ENCODE measurements at places on chromosomes 12 and 14.
A peak's percentile ranks its signal among the peaks of the same experiment; 100 is the strongest.

DNA sequence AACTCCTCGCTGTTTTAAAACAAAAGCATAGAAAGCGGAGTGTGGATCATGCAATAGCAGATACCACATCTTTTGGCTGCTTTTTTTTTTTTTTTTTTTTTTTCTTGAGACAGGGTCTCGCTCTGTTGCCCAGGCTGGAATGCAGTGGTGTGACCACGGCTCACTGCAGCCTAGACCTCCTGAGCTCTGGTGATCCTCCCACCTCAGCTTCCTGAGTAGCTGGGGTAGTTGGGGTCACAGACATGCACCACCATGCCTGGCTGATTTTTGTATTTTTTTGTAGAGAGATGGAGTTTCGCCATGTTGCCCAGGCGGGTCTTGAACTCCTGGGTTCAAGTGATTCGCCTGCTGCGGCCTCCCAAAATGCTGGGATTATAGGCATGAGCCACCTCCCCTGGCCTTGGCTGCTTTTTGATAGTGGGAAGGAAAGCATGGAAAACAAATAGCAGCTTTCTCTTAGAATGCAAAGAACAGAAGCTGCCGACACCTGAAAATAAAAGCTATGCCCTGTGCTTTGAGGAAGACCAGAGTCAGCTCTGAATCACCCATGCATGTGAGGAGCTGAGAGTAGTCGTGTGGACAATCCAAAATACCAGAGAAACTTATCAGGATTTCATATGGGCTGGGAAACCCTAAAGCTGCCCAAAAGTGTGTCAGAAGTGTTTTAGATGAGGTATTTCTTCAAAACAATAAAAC lies 3.6 kb upstream of the ELK3 start:
- no peak for DNase-seq

GRCh38 chr12:57214398-57214781 lies 2.2 kb upstream of the NXPH4 start:
- peak; percentile 72 for DNase-seq

DNA sequence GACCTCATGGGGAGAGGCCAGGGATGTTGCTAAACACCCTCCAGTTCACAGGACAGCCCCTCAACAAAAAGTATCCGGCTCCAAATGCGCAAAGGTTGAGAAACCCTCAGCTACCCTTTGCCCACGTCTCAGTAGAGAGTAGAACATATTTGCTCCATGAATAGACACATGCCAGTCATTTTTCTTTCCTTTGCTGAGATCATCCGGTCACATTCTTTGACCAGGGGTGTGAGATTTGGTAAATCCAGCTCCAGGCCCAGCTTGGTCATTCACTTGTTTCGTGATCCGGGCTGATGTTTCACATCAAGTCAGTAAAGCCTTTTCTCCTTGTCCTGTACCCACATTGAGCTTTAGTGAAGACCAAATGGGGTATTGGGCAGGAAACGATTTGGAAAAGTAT lies 83.6 kb upstream of the LHX5 start:
- DNase-seq, result no peak

DNA sequence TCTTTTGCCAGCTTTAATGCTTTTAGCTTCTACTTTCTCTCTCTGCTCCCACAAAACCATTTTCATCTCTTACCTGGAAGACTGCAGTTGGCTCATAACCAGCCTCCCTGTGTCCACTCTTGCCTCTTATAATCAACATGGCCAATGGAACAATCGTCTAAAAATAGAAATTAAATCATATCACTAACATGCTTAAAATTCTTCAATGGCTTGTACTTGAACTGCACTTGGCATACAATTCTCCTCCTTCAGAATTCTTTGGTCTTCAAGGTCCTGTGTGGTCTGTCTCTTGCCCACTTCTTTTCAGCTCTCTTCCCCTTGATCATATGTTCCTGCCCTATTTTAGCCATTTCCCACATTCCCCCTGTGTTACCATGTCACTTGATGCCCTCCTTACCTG lies 342.2 kb downstream of the ATP23 start:
- DNase-seq, result no peak

DNA sequence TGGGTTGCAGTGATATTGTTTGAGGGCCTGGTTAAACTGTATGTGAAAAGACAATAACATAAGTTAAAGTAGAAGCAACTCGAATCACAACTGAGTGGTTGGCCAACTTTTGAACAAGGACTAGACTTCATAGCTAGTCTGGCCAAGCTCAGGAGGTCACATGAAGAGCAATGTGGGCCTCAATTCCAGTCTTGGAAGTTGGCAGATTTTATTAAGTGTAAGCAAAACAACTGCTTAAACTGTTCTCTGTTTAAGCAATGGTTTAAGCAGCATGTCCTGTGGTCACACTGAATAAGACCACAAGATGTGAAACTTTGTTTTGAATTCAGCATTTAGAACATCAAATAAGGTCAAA lies 100.4 kb downstream of the TMTC3 start:
- DNase-seq, result no peak

DNA sequence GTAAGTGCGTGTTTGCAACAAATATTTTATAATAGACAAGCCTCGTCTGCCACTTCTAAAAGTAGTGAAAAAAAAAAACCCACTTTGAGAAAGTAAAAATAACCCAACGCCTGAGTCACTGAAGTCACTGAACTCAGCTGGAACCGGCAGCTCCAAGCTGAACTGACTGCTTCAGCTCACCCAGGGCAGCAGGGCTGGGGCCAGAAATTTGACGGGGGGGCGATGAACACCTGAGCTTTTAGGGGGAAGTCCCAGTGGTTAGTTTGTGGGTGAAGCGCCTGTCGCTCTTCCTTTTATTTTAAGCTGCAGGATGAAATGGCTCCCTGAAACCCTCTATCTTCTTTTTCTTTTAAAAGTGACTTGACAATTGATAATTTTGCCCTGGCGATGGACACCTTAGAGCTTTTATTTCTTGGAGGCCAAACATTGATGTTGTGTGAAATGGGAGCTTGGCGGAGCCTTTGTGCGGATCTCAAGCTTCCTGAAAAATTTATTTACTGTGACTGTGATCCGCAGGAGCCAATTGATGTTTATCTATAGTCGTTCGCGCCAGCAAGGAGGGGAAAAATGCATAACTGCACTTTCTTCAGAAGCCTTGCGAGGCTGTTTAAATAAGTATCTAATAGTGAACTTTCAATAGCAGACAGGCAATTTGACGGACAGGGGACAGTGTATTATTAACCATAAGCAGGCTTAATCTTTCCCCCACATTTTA lies 173.2 kb upstream of the MYL2 start:
- DNase-seq, result peak; percentile 23

DNA sequence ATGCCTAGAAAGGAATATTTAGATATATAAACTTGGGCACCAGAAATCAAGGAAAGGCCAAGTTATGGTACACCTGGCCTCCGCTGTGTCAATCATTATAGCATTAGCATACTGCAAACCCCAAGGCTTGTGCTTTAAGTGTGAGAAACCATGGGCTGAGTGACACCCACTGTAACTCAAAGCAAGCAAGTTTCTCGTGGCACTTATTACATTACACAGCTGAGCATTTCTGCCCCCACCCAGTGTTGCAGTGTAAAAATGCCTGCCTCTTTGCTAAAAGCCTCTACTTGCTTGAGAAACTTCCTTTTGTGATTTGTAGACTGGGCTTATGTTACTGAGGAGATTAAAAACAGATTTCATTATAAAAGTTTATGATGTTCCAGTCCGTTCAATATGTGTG lies 122.0 kb downstream of the TGFB3 start:
- no peak for DNase-seq

DNA sequence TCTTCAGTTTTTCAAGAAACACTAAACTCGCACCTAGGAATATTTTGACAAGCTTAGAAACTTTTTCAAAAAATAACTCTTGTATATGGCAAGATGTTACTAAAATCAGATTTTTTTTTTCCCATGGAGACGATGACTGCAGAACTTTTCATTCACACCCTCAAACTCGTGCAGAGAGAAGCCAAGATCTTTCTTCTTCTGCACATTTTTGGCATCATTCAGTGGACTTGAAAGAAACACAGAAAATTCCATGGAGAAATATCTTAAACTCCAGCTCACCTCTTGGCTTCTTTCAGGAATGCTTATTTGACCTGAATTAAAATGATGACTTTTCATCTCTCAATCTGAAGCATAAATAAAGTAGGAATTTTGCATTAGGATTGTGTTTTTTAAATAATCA lies 919.4 kb downstream of the NRXN3 start:
- DNase-seq, result no peak

- peak; percentile 74 for DNase-seq
These were observed 14.1 kb downstream of the SUSD6 start for GRCh38 chr14:69625299-69626131.

GRCh38 chr12:124681779-124682391 lies 114.5 kb upstream of the NCOR2 start:
- no peak for DNase-seq

GRCh38 chr12:109388167-109388563 lies 40.5 kb downstream of the MYO1H start:
- no peak for DNase-seq

GRCh38 chr14:63737582-63738006 lies 9.7 kb upstream of the SGPP1 start:
- DNase-seq, result no peak

GRCh38 chr14:51848120-51848519 lies 12.3 kb upstream of the GNG2 start:
- DNase-seq, result no peak

DNA sequence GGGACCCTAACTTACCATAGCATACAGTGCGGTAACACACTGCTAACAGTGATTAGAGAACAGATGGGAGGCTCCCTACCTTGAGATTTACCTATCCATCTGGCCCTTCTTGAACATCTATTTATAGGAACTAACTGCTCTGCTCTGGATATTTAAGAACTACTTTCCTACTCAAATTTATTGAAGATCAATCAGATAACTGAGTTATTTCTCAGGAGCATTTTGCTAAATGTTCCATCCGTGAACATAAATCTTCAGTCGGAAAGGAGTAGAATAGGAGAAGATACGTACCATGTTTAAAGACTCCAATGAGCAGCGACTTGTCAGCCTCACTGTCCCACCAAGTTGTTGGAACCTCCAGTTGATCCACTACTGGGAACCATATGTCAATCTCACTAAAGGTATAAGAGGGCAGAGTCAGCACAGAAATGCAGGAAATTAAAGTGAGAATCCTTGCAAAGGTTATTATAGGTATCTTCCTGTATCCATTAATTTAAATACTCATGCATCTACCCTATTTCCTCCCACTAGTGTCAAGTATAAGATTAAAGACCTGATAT lies 15.6 kb upstream of the SUPT16H start:
- DNase-seq, result no peak

- no peak for DNase-seq
These were observed 99.6 kb downstream of the APAF1 start for GRCh38 chr12:98744680-98745079.

- DNase-seq, result no peak
These were observed 230.5 kb downstream of the SLC25A21 start for GRCh38 chr14:36941783-36942521.

- no peak for DNase-seq
These were observed 7.5 kb upstream of the ALDH2 start for GRCh38 chr12:111759271-111759670.

- no peak for DNase-seq
These were observed 1418.2 kb downstream of the AACS start for GRCh38 chr12:126483145-126484068.

- DNase-seq, result no peak
These were observed 65.8 kb downstream of the PAH start for GRCh38 chr12:102851246-102851645.

GRCh38 chr12:26939953-26940352 lies 1.7 kb downstream of the FGFR1OP2 start:
- DNase-seq, result no peak

DNA sequence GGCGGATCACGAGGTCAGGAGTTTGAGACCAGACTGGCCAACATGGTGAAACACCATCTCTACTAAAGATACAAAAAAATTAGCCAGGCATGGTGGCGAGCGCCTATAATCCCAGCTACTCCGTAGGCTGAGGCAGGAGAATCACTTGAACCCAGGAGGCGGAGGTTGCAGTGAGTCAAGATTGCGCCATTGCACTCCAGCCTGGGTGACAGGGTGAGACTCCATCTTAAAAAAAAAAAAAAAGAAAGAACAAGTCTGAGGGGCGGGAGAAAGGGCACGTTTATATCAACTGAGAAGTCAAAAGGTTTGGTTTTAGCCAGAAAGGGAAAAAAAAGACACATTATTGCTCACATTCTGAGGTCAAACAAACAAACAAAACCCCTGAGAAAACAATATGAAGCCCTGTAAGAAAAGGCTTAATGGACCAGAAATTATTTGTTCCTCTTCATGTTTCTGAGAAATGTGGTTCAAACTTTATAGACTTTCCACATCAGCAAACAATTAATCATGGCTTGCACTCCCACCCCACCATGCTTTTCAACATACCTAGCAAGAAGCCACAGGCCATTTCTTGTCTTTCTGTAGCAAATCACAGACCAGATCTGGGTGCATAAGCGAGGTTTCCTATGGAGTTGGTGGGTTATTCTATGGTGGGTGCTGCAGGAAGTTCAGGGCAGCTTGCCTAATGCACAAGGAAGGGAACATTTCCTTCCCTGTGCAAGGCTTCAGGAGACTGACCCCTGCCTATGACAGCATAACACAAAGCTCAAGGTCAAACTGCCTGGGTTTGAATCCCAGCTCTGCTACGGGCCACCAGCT lies 80.1 kb downstream of the SSPN start:
- no peak for DNase-seq

DNA sequence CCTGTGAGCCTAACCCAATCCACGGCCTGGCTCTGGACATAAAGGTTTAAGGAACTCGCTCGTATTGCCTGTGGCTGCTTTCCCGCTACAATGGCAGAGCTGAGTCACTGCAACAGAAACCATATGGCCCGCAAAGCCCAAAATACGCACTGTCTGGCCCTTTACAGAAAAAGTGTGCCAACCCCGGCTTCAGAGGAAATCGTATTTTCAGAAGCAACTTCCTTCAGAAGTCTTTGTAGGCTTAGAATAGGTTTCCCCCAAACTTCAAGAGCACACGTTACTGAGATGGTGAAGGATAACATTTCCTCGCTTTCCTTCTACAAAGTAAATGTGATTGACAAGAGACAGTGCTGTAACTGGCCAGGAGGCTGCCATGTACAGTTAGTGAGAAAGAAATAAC lies 34.8 kb upstream of the TESC start:
- DNase-seq, result peak; percentile 38
